ENCODE measurements at places on chromosomes 4 and X. TPM values are rescaled to one million over a fixed set of nuclear protein-coding genes. Genes with fewer than 3 reads are reported as not detected.

The ITIH6 gene
- 0.08 TPM for total RNA-seq

The CYBB gene
- total RNA-seq, result not detected

The UCP1 gene
- total RNA-seq, result not detected

The ZIC3 gene
- not detected for total RNA-seq

The MTMR1 gene
- total RNA-seq, result 23.6 TPM

The FAM9C gene
- total RNA-seq, result not detected

The HDAC8 gene
- total RNA-seq, result 22.2 TPM

The MAGEB2 gene
- total RNA-seq, result not detected

The CXorf38 gene
- total RNA-seq, result 9.7 TPM

Measured in chondrocyte (in vitro differentiated cells).